Retina (tissue), 1 donor: ENCODE measurements at places on chromosomes 11 and 22.

DNA sequence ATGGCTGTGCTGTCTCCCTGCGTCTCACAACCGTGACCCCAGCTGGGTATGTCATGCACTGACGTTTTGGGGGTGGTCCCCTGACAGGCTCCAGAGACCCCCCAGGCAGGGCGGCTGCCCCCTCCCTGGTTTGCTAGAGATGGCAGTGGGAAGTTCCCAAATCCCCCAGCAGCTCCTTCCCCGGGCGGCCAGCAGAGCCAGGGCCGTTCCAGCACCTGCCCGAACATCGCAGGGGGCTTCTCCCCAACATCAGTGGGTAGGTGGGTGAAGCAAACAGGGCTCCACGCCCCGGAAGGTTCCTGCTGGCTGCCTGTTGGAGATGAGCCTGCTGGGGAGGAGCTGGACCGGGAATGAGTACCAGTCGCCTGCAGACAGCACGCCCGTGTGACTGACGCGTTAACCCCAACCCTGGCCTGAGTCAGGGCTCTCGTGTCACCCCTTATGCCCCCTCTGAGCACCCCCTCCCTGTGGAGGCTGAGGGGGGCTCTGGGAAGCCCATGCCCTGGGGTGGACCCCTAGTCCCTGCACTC lies 45.6 kb downstream of the GRAMD4 start:
- no peak for DNase-seq

DNA sequence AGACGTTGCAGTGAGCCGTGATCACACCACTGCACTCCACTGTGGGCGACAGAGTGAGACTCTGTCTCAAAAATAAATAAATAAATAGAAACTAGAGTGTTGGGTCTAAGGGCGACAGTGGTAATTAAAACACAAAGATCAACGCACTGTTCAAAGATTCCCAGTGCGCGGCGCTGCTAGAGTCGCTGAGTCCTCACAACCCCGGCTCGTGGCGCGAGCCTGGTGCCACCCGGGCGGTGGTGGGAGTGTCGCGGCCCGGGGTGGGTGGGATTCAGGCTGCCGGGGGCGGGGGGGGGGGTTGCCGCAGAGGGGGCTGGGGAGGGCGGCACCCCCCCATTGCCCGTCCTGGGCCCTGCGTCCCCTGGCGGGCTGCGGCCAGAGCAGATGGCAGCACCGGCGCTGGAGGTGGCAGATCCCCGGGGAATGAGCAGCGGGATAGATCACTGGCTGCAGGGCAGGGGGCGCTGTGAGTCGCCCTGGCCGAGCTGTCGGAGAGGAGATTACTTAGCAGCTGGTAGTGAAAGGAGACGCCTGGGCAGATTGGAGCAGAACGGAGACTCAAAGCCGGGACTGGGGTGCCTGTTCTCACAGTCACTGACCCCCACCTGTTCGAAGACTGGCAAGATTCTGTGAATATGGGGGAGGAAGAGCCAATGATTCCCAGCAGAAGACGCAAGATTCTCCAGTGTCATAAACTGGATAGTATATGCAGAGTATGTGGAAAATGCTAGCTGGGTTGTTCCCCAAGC lies 30.2 kb upstream of the APOBEC3A start:
- peak; percentile 84 for DNase-seq

- no peak for DNase-seq
Measured at GRCh38 chr11:117796456-117796871, 552 bp downstream of the DSCAML1 start.

DNA sequence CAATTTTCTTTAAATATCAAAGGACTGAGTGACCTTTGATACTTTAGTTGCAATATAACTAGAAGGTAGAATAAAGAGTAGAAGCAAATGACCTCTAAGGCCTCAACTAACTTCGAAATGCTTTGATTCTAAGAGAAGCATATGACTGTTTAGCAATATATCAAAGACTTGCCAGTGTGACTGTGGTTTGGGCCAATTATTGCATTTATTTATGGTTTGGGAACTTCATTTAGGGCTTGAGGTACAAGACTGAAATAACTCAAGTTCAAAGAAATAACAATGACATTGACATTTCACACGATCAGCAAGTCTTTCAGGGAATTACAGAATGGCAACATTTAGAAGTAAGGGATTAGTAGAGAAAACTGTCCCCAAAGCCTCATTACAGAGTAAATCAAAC lies 709.7 kb upstream of the LRRC4C start:
- no peak for DNase-seq

DNA sequence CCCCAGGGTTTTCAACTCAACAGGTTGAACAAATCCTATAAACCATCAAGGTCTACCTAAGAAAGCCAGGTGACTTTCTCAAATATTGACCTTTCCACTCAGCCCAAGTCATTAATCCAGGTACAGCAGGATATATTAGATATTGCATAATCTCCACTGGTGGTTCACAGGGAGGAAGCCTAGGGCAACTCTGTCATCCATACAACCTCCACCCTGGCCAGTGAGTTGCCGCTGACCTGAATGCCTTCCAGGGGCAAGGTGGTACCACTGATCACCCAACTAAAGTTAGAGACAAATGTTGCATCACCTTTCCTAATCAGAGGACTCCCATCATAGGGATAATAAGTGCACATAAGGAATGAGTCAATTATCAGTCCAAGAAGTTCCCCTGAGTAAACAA lies 22.9 kb downstream of the GUCD1 start:
- DNase-seq: no peak

- DNase-seq: no peak
Measured at GRCh38 chr11:63791495-63792167, 21.6 kb upstream of the SPINDOC start.

DNA sequence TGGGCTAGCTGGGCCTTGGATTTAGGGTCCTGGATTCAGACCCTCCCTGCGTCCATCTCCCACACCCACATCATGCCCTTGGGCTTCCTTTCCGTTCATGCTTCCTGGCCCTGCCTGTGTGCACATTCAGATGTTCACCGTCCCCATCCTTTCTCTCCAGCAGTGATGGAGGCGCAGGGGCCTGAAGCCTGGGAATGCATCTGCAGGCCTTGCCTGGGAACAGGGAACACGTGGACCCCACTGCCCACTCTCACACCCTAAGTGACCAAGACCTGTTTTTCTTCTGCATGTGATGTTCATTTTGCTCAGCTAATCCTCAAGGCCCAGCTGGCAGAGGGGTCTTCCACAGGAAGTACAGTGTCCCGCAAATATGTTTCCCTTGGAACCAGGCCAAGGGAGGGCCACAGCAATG lies 91.6 kb upstream of the PARVA start:
- no peak for DNase-seq

DNA sequence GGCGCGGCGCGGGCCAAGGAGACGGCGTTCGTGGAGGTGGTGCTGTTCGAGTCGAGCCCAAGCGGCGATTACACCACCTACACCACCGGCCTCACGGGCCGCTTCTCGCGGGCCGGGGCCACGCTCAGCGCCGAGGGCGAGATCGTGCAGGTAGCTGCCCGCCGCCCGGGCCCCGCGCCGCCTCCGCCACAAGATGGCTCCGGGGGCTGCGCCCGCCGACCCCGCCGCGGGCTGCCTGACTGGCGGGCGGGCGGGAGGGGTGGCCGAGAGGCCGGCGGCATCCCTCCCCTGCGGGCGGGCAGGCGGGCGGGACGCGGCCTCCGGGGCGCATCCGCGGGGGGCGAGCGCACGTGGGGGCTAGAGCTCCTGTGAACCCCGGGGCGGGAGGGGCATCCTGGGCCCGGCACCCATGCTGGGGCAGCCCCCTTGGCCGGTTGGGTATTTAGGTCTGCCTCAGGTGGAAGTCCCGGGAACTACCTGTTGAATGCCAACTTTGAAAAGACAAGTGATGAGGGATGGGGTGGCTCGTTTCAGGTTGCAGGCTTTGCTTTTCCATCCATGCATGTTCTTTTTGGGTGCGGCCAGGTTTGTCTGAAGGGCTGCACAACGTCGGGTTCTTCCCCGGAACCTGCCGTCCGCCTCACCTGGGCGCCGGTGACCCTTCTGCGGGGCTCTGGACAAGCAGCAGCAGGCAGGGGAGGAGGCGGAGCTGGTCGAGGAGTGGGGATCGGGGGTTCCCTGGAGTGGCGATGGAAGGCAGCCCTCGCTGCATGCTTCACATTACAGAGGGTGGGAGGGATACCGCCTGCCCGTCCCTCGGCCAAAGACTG lies 760 bp downstream of the ZNRF3 start:
- peak; percentile 47 for DNase-seq

DNA sequence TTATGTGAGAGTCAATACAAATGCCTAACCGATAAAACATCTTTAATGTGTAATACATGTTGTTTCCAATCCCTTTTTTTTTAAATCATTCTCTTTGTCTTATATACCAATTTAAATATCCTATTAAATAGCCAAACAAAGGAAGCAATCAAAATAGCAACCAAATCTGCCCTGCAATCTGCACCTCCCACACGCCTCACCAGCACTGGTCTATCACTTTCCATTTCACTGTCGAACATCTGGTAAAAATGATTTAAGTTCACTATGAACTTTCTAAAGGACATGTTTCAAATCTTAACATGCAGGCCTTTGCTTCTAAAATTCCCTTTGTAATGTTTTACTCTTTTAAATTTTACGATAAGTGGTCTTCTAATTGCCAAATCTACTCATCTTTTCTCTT lies 1305.5 kb upstream of the TENM4 start:
- no peak for DNase-seq

GRCh38 chr11:2526808-2527381 lies 82.1 kb downstream of the KCNQ1 start:
- DNase-seq: no peak

DNA sequence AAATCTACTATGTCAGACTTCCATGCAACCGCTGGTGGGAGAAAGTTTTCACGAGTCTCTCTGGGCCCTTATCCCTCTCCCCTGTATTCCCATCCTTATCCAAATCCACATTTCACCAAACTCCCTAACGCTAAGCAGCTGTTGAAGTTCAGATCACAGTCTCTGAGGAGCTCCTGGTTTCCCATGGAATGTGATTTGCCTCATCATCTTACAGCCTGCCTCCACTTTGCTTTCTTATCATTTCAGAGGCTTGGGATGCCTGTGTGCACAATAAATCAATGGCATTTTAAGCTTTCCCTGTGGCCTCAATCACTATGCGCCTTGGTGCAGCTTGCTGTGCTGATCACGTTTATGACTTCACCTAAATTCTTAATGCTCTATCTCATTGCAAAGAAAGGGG lies 352.4 kb upstream of the FAT3 start:
- DNase-seq: no peak

DNA sequence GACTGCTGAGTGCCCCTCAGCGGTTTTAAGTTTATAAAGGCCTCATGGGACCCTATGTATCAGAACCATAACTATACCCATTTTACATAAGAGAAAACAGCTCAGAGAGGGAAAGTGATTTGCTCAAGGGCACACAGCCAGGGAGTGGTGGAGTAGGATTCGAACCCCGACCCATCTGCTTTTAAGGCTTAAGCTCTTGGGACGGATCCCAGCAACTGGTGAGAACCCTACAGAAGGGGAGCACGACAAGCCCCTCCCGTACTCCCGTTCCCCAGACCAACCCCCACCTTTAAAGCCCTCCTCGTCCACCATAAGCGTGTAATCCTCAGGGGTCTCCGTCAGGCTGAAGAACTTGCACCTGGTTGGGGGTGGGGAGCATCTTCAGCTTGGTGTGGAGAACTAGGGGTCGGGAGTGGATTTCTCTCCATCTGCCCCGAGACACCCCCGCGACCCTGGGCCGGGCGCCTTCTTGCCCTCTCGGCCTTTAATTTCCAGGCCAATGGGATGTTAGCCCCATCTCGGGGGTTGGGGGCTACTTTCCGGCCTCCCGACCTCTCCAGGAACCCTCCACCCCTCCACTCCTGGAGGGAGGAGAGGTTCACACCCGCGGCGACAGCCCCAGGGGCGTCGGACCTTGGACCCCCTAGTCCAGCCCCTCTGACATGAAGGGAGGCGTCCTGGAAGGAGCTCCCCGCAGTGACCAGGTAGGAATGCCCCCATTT lies 725 bp downstream of the CASTOR1 start:
- no peak for DNase-seq

DNA sequence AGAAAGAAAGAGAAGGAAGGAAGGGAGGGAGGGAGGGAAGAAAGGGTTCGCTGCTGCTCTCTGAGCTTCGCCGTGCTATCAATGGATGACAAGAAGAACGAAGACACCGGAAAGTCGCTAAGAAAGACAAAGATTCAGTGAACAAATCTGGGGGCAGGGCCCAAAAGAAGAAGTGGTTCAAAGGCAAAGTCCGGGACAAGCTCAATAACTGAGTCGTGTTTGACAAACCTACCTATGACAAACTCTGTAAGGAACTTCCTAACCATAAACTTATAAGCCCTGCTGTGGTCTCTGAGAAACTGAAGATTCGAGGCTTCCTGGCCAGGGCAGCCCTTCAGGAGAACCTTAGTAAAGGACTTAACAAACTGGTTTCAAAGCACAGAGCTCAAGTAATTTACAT lies 2.9 kb upstream of the TTLL1 start:
- DNase-seq: no peak

- DNase-seq: no peak
Measured at GRCh38 chr22:49574205-49574880, 253.3 kb downstream of the BRD1 start.

GRCh38 chr11:123783536-123783935 lies 22.6 kb downstream of the OR6M1 start:
- no peak for DNase-seq

- DNase-seq: no peak
Measured at GRCh38 chr11:130726234-130727037, 189.8 kb downstream of the SNX19 start.

GRCh38 chr11:1988667-1989317 lies 8.8 kb downstream of the H19 start:
- peak; percentile 42 for DNase-seq

- no peak for DNase-seq
Measured at GRCh38 chr11:125464270-125464662, 31.8 kb downstream of the FEZ1 start.

GRCh38 chr11:115637599-115638241 lies 133.5 kb upstream of the CADM1 start:
- no peak for DNase-seq

DNA sequence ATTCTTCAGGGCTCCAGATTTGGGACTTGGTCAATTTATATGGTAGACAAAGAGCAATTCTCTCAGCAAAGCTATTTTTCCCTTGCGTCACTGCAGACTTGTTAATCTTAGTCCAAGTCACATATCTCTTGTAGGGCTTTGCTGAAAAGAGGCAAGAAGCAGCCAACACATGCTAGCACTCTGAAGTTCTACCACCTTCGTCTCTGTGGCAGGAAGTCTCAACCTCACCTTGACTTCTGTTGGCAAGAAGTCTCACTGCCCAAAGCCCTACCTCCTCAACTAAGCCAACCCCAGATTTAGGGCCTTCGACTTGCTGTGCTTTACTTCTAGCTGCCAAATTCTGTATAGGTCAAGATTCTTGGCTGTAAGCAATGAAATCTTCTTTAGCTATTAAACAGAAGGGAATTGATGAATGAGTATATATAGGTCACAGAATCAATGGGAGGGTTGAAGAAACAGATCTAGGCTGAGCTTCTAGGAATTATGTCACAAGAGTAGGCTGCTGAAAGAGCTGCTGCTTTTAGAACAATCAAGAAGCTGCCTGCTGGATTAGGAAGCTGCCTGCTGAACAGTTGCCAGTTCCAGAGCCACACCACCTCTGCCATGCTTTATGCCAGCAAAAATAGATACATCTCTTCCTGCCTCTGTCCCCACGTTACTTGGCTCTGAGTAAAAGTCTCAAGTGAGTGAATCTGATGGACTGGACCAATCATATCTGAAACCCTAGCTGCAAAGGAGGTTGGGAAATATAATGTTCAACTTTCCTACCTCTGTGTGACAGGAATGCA lies 17.6 kb upstream of the NCR3LG1 start:
- no peak for DNase-seq

GRCh38 chr22:28773461-28773867 lies 969 bp downstream of the CCDC117 start:
- no peak for DNase-seq
